Astrocyte (in vitro differentiated cells and primary cell): ENCODE measurements at places on chromosomes 2 and 18.

DNA sequence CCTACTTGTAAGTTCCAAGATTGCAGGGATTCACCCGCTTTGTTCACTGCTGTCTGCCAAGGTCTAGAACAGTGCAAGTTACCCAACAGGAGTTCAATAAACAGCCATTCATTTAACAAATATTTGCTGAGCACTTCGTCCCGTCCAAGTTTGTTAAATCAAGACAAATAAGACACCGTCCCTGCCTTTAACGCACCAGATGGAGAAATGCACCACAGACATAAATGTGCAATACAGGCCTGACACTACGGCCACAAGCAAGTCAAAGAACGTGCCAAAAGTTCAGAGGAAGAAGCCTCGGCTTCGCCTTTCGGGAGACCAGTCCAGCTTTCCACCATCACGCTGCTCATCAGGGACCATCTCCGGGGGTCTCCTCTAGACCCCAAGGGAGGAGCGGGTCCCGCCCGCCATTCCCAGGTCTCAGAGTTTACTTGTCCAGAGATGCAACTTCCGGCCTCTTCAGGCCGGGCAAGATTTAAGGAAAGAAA lies 429 bp downstream of the C2orf76 start:
- DNase-seq, result peak; percentile 18

- no peak for DNase-seq
Measured at GRCh38 chr18:79372461-79372860, 23.3 kb upstream of the NFATC1 start.

- no peak for DNase-seq
Measured at GRCh38 chr18:62844850-62845643, 129.7 kb downstream of the PHLPP1 start.

DNA sequence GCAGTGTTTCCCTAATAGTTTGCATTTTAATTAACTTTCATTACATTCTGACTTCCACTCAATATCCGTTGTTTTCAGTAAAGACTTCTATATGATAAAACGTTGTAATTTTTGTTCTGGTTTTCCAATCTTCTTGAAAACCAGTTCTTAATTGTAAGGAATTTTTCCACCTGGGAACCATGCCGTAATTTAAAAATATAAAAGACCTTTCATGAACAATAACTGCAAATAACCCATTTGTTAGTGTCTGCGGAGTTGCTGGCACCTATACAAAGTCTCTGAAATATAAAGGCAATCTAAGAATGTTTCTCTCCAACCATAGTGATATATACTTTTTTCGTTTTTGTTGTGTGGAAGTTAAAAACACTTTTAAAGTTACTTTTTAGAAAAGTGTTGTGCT lies 7.7 kb upstream of the SATB2 start:
- DNase-seq, result no peak

DNA sequence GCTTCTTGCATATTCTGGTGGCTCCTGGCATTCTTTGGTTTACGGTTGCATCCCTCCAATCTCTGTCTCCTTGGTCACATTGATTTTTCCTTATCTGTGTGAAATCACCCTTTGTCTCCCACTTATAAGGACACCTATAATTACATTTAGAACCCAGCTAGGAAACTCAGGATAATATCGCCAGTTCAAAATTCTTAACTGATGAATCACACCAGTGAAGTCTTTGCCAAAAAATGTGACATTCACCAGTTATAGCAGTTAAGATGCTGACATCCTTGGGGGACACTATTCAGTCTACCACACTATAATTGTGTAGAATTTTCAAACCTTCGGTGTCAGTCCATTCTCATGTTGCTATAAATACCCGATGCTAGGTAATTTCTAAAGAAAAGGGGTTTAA lies 320.2 kb downstream of the TMX3 start:
- DNase-seq, result no peak

GRCh38 chr2:26235089-26235488 lies 9.3 kb downstream of the HADHA start:
- no peak for DNase-seq

- no peak for DNase-seq
Measured at GRCh38 chr2:190350371-190350770, 7.0 kb downstream of the INPP1 start.

DNA sequence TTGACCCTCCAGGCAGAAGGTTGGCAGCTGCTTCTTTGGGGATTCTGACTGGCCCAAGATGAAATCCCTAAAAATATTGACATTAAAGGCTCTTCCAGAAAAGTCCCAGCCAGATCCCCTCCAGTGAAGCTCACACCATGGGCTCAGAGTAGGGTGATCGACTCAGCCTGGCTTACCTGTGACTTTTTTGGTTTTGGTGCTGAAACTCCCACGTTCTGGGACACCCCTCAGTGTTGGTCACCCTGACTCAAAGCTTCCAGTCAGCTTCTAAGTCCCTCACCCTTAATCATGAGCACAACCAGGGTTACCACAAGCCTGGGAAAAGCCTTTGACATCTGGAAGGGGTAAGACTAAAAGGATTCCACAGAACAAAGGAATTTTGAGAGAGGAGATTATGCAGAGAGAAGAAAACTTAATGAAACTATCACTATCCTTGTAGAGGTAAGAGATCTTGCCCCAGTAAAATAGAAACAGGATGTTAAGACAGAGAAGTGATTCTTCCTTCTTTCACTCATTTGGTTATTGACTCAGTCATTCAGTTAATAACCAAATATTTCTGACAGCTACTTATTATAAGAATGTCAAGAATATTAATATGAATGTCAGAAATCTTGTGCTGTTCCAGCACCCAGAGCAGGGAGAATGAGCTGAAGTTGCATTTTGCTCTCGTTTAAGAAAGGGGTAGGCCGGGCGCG lies 66.8 kb upstream of the SEC11C start:
- no peak for DNase-seq
